ENCODE measurements at places on chromosomes 7 and 10.

DNA sequence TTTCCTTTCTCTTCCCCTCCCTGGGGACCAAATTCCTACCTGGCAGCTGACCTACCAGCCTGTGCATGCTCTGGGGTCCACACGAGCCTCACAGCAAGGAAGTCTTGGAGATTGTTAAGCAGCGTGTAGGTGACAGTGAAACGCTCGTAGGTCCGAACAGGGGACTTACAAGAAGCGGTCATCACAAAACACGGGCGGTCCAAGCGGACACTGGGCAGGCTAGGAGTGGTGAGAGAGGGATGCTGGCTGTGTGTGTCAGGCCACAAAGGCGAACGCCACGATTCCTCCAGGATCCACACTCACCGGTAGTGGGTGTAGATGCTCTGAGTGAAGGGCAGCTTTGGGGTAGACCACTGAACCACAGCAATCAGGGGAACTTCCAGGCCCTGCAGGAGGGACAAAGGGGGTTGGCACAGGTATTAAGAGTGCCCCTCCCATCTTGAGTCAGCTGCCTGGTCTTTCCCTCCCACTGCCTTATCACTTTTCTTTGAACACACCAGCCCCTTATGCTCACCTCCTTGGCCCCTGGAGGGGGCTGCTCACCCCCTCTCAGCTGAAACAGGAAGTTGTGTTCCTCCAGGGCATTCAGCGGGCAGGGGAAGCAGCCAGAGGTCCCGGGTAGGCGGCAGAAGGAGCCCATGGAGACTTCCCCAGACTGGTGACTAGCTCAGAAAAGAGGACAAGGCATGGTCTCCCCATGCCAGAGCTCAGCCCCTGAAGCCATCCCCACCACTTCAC is 2.0 kb downstream of the TRAPPC14 start:
- no peak for DNase-seq

GRCh38 chr10:106696239-106696638 is 468.3 kb downstream of the SORCS1 start:
- DNase-seq, result no peak

DNA sequence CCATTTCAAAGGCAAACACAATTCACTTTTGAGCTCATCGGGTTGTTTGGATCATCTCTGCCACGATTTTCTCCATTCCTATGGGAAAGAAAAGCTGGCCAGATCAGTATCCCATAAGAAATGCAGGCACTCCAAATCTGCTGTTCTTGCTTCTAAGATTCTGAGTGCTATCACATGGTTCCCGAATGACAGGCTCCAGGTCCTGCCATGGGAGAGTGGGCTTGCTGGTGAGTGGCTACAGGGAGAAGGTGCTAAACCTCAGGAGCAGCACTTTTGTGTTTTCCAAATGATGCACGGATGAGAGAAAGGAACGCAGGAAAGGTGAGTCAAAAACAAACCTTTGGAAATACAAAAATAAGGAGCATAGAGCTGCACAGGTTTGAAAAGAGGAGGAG is 32.1 kb downstream of the MTURN start:
- no peak for DNase-seq

DNA sequence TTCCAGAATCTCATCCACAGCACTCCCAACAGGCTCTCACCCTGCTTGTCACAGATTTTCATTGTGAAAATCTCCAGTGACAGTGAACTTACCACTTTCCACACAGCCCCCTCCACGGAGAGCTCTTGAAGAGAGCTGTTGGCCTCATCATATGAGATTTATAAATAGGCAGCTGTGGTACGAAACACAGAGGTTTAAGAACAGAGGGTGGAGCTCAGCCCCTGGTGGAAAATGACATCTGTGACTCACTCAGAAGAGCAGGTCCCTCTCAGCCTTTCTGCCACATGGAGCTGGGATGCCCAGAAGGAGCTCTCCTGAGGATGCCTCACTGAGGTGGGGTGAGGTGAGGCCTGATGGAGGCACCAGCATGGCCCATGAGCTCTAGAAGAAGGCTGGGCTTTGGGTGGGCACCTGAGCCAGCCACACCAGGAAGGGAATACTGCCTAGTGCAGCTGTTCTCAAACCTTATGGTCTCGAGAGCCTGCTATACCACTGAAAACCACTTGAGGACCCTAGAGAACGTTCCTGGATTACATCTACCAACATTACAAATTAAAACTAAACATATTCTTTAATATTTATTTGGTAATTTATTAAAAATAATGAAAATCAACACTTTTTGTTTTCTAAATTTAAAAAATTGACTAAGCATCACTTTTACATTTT is 25.8 kb upstream of the EEPD1 start:
- no peak for DNase-seq

DNA sequence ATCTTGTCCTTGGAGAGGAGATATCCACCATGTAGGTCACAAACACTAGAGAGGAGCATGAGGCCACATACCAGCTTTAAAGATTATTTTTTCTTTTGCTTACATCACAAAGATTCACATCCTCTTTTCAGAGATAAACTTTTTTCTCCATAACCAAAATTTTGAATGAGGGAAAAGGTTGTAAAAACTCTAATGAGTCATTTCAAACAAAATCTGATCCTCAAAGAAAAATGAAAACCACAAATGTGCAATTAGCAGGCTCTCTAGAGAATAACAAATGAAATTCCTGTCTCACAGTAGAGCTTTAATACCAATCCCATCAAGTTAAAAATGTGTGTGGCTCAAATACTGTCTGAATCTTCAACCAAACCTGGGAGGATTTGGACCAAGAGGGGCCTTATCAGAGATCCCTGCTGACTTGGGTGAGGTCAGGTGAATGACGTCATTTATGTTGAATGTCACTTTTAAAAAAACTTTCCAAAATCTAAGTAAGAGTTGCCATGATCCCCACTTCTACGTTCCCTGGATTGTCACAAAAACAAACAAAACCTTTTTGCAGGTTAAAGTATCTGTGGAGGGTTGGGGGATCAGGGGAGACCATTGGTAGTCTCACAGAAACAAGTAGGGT is 261.5 kb upstream of the NPSR1 start:
- DNase-seq, result no peak

DNA sequence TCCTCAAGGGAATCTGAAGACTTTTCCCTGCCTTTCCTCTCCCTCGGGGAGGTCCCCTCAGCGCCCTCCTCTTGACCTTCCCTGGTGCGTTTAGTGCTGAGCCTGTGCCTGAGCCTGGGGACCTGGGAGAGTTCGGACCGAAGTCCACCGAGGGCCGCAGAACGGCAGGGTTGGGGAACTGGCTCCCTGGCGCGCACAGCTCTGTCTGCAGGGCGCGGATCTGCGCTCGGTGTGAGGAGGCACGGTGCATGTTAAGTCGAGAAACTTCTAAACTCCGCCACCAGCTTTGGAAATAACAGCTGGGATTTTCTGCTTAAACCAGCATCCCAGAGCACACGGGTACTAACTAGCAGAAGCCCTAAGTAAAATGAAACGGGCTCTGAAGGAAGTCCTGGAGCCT is 44.2 kb upstream of the SLC29A4 start:
- no peak for DNase-seq

GRCh38 chr7:100152404-100152803 is 3.7 kb downstream of the LAMTOR4 start:
- DNase-seq, result peak; percentile 87

- no peak for DNase-seq
These were observed 31.4 kb upstream of the ZNF32 start for GRCh38 chr10:43680035-43680434.

DNA sequence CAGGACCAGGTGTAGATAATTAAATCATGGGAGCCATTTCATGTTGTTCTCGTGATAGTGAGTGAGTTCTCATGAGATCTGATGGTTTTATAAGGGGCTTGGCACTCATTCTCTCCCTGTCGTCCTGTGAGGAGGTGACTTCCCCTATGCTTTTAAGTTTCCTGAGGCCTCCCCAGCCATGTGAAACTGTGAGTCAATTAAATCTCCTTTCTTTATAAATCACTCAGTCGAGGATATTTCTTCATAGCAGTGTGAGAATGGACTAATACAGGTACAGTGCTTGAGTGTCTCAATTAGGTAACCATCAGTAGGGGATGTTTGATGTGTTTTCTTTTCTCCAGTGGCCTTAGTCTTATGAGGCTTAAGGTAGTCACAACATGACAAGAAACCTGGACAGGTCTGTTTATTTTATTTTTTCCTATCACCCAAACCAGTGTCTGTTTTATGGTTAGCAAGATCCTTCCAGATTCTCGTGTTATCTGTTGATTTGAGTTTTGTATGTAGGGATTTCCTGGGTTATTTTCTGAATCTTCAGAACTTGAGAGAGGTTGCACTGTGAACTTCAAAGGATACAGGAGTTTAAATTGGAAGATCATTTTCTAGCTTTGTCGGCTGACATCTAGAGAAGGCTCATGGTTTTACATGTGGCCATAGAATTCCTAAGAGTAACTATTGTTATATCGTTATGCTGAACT is 32.1 kb downstream of the UMAD1 start:
- DNase-seq, result no peak

DNA sequence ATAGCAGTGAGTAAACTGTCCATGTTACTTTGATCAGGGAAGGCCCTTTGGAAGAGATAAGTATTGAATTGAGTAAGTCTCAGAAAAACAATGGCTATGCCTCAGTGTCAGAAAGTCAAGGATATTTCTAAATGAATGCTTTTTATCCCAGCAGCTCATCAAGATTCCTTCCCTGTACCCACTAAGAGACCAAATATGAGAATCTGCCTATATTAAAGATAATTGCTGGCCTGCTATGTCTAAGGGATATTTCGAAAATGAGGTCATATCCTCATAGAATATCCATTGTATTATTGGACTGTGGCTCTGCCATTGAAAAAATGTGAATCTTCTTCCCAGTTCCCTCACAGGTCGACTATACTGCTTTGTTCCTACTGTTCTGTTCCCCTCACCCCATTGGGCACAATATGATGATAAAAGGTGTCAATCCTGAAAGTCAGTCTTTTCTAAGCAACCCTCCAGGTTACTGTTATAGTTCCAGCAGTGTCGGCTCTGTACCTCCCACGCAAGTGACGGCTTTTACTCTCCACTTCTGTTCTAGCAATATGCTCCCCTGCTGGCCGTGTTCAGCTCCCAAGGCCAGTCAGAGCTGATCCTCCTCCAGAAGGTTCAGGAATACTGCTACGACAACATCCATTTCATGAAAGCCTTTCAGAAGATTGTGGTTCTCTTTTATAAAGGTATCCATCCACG is 51.7 kb downstream of the BZW2 start:
- no peak for DNase-seq

GRCh38 chr7:83486536-83486935 is 162.4 kb downstream of the SEMA3E start:
- DNase-seq, result no peak

DNA sequence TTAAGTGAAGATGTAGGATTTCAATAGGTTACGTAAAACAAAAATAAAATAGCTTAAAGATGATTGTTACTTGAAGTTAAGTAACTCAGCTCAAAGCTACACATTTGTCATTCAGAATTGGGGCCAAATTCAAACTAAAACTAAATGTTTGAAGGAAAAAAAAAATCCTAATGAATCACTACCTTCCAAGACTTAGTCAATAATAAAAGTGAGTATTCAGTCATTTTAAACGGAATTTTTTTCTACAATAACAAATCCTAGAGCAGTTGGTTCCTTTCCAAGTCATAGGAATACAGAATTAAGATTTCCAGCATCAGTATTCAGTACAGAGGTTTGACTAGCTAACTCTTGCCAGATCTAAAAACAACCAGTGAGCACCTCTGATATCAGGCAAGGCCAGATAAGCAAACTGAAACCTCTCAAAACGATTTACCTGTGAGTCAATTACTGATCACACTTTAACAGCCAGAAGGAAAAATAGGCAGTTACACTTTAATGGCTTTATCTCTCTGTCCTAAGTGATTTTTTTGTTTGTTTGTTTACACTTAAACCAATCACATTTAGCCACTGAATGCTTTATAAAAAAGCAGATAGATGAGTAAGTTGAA is 669.8 kb upstream of the ANKRD30A start:
- DNase-seq, result no peak

DNA sequence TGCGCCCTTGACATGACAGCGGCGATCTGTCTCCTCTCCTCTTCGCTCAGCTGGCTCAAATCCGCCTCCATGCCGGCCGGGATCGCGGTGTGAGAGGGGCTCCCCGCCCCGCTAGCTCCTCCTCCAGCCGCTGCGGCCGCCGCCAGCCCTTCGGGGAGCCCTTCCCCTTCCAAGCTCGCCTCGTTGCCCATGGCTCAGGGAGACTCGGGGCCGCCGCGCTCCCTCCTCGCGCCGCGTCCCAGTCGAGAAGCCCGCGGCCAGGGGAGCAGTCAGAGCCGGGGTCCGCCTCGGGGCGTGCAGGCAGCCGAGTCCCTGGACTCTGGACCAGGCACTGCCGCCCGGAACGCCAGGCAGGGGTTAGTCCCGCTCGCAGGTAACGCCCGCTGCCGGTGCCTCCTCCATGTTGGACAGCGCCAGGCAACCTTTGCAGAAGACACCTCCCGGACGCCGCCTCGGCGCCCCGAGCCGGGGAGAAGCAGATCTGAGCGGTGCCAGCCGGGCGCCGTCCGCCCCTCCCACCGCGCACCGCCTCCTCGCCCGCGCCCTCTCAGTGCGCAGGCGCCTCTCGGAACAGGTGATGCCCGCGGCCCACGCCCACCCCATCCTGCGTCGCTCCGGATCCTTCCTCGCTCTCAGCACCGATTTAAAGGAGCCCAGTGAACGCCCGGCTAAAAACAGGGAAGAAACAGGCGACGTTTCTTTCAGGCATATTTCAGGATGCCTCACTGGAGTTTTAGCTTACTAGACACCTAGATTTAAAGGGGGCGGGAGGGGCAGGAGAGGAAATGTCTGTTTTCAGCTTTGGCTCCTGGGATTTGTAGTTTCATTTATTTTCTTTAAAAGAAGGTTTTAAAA is at the start of gene PCLO:
PCLO (minus strand) TSS at position 483 of the 855 bp plus-strand sequence; CDS start at position 191, 292 bp downstream.
- no peak for DNase-seq

- DNase-seq, result no peak
These were observed 182.6 kb downstream of the TCF7L2 start for GRCh38 chr10:113132591-113133121.

DNA sequence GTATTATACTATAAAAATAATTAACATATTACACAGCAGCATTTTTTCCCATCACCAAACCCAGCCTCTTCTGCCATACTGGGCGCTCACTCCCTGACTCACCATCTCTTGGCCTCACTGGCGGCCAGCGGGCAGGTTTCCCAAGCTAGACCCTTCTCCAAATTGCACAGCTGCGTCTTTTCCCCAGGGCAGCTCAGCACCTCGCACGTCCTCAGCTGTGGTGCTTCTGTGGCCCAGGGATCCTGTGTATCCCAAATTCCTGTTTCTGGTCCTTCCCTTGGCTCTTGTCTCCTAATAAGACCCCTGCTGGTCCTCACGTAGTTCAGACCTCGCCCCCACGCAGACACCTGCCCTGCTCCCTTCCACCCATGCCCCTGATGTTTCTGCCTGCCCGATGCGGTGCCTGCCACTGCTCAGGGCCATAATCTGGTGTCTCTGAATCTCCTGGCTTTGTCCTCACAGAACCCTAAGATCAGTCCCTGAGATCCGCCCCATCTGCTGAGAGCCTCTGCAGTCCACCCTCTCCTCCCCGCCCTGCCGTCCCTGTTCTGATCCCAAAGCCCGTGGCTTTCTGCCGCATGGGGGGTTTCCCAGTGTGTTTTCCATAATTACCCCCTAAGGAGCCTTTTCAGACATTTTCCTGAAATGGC is 290.1 kb downstream of the TCERG1L start:
- no peak for DNase-seq

GRCh38 chr10:1102416-1102815 is 46.2 kb downstream of the WDR37 start:
- no peak for DNase-seq

GRCh38 chr7:130912862-130913638 is 179.0 kb upstream of the KLF14 start:
- peak; percentile 93 for DNase-seq

- peak; percentile 69 for DNase-seq
These were observed 342.7 kb upstream of the KLF6 start for GRCh38 chr10:4127518-4128315.

All from AML-193 (cell line).